ENCODE measurements at places on chromosomes 7 and 10. TPM values are rescaled to one million over a fixed set of nuclear protein-coding genes. Genes with fewer than 3 reads are reported as not detected.

GRCh38 chr10:77251297-77252013 is 386.2 kb downstream of the KCNMA1 start:
- DNase-seq: peak; percentile 43
- H3K27ac ChIP-seq: no peak overlapping the region
- no peak overlapping the region for H3K4me3 ChIP-seq
- H3K27me3 ChIP-seq: no peaks in the 10 kb centered on the region
- no peaks in the 10 kb centered on the region for H3K36me3 ChIP-seq

- H3K4me3 ChIP-seq: no peak overlapping the region
- H3K27me3 ChIP-seq: no peaks in the 10 kb centered on the region
- DNase-seq: no peak
- H3K4me1 ChIP-seq: peaks cover 10% of the 10 kb centered on the region
These were observed 158.4 kb downstream of the ZMYND11 start for GRCh38 chr10:293636-294035.

The ACBD7 gene
- total RNA-seq: 0.72 TPM

- H3K4me3 ChIP-seq: no peak overlapping the region
- no peak for DNase-seq
- H3K36me3 ChIP-seq: no peaks in the 10 kb centered on the region
- no peaks in the 10 kb centered on the region for H3K4me1 ChIP-seq
- no peaks in the 10 kb centered on the region for H3K27me3 ChIP-seq
These were observed 175.9 kb upstream of the TAC1 start for GRCh38 chr7:97555857-97556421.

DNA sequence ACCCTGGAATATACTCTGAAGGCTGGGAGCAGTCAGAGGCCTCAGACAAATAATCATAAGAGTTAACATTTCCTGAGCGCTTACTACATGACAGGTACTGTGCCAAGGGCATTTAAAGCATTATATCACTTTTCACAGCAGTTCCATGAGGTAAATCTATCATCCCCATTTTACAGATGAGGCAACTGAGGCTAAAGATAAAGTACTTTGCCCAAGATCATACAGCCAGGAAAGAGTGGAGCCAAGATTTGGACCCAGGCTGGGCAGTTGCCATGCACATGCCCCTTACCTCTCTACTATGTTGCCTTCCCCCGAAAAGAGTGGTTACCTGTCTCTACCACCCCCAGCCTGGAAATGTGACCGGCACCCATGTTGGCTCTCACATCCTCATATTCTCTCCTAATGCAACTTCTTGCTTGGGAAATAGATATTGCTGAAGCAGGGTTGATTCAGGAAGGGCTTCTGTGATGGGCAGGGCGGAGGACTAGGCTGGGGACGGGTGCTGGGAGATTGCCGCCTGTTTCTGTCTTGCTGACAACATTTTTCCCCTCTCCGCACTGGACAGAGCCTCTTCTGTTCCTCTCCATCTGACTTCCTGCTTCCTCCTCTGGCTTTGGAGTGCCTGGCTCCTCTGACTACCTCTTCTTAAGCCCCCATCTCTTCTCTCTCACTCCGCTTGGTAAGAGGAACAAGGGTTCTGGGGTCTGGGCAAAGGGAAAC is 13.8 kb downstream of the SMO start:
- no peak overlapping the region for H3K4me3 ChIP-seq

- H3K4me1 ChIP-seq: no peaks in the 10 kb centered on the region
- no peak overlapping the region for H3K4me3 ChIP-seq
- H3K27ac ChIP-seq: no peak overlapping the region
- no peak for DNase-seq
- H3K27me3 ChIP-seq: no peaks in the 10 kb centered on the region
These were observed 224.7 kb downstream of the LHFPL3 start for GRCh38 chr7:104553074-104553473.

DNA sequence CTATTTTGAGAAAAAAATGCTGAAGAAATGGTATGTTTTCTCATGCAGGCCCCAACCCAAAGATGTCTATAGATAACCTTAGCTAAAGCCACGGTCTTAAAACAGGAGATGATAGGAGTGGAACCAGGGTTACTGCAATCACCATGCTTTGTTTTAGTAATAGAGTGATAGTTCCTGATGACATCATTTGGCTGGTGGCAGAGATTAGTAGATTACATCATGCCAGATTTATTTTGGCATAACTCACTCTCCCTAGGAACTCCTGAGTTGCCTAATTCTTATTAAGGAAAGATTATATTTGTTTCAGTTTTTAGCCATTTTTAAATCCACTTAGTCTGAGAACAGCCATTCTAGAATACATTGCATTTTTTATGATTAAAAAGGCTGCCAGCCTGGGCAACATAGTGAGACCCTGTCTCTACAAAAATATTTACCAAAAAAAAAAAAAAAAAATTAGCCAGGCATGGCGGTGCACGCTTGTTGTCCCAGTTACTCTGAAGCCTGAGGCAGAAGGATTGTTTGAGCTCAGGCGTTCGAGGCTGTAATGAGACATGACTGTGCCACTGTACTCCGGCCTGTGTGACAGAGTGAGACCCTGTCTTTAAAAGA is 17.8 kb downstream of the ENO4 start:
- H3K27ac ChIP-seq: no peak overlapping the region
- H3K36me3 ChIP-seq: no peaks in the 10 kb centered on the region
- no peak overlapping the region for H3K4me3 ChIP-seq

The TLX1 gene
- total RNA-seq: not detected

GRCh38 chr7:70749831-70750230 is 382.1 kb upstream of the GALNT17 start:
- DNase-seq: no peak
- no peaks in the 10 kb centered on the region for H3K36me3 ChIP-seq
- no peak overlapping the region for H3K27ac ChIP-seq
- H3K4me3 ChIP-seq: no peak overlapping the region
- no peaks in the 10 kb centered on the region for H3K4me1 ChIP-seq
- no peaks in the 10 kb centered on the region for H3K27me3 ChIP-seq

GRCh38 chr7:129295015-129295423 is 70.2 kb downstream of the AHCYL2 start:
- H3K27ac ChIP-seq: peak overlapping the region; percentile 40
- no peaks in the 10 kb centered on the region for H3K36me3 ChIP-seq
- no peak overlapping the region for H3K4me3 ChIP-seq
- DNase-seq: peak; percentile 90
- peaks cover 8% of the 10 kb centered on the region for H3K4me1 ChIP-seq

GRCh38 chr7:148304456-148304855 is 286.1 kb upstream of the C7orf33 start:
- no peak overlapping the region for H3K4me3 ChIP-seq
- DNase-seq: no peak
- no peaks in the 10 kb centered on the region for H3K27me3 ChIP-seq
- peaks cover 6% of the 10 kb centered on the region for H3K4me1 ChIP-seq

- H3K4me1 ChIP-seq: peaks cover 22% of the 10 kb centered on the region
- H3K36me3 ChIP-seq: no peaks in the 10 kb centered on the region
- H3K27ac ChIP-seq: peak overlapping the region; percentile 49
These were observed 321.6 kb upstream of the PHYHIPL start for GRCh38 chr10:58854811-58855210.

The FAM131B gene
- total RNA-seq: 1.2 TPM

DNA sequence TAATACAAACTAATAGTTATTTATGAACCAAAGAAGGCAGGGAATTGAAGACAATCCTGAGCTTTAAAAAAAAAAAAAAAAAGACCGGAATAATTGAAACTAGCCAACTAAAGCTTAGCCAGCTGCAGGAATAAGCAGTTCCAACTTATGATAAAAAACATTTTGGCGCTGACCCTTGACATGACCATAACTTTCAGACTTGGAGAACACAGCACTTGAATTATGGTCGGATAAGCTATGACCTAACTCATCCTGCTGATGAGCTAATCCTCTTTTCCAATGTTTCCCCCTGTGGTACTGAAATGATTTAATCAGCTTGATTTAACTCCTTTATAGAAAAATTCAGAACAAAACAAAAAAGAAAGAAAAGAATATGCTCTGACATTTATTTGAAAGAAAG is 181.8 kb downstream of the DGKB start:
- no peak overlapping the region for H3K27ac ChIP-seq
- H3K36me3 ChIP-seq: no peaks in the 10 kb centered on the region
- H3K27me3 ChIP-seq: no peaks in the 10 kb centered on the region
- no peak for DNase-seq
- peaks cover 6% of the 10 kb centered on the region for H3K4me1 ChIP-seq

GRCh38 chr7:138470391-138471157 is 10.5 kb downstream of the TRIM24 start:
- no peak overlapping the region for H3K4me3 ChIP-seq
- no peaks in the 10 kb centered on the region for H3K27me3 ChIP-seq
- no peak for DNase-seq
- no peak overlapping the region for H3K27ac ChIP-seq

The ARHGEF35 gene
- total RNA-seq: 3.6 TPM

The GPR15LG gene
- total RNA-seq: not detected

DNA sequence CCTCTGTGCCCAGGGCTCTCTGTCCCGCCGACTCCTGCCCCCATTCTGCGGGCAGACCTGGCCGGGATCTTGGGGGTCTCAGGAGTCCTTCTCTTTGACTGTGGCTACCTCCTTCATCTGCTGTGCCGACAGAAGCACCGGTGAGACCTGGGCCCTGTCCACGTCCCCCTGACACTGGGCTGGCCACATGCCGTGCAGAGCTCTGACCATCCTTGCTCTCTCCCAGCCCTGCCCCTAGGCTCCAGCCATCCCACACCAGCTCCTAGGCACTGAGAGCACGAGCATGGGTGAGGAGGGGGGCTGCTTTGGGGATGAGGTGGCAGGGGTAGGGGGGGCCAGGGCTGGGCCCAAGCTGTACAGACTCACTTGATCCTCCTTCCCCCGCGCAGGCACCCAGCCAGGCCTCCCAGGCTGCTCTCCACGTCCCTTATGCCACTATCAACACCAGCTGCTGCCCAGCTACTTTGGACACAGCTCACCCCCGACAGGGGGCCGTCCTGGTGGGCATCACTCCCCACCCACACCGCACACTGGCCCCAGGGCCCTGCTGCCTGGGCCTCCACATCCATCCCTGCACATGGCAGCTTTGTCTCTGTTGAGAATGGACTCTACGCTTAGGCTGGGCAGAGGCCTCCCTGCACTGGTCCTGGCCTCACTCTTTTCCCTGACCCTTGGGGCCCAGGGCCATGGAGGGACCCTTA is 4.8 kb upstream of the PILRB start:
- H3K4me3 ChIP-seq: no peak overlapping the region
- H3K27me3 ChIP-seq: no peaks in the 10 kb centered on the region
- DNase-seq: no peak
- H3K36me3 ChIP-seq: peaks cover 50% of the 10 kb centered on the region

The PNLIPRP2 gene
- not detected for total RNA-seq

- H3K36me3 ChIP-seq: no peaks in the 10 kb centered on the region
- H3K4me3 ChIP-seq: no peak overlapping the region
- H3K4me1 ChIP-seq: peaks cover 11% of the 10 kb centered on the region
These were observed 228.2 kb downstream of the GFRA1 start for GRCh38 chr10:116044801-116045248.

Measured in osteoblast (primary cell).